Pancreas (tissue), 10 donors: ENCODE measurements at places on chromosomes 1 and 21. TPM values are rescaled to one million over a fixed set of nuclear protein-coding genes. Genes with fewer than 3 reads are reported as not detected.

GRCh38 chr1:67839826-67840225 is 6.6 kb upstream of the GNG12 start:
- H3K27me3 ChIP-seq, result no peaks in the 10 kb centered on the region
- H3K36me3 ChIP-seq, result no peaks in the 10 kb centered on the region
- no peak overlapping the region for H3K4me3 ChIP-seq
- no peak overlapping the region for H3K27ac ChIP-seq

GRCh38 chr1:58402444-58402843 is 144.1 kb downstream of the OMA1 start:
- H3K27ac ChIP-seq, result no peak overlapping the region
- no peaks in the 10 kb centered on the region for H3K36me3 ChIP-seq
- H3K4me1 ChIP-seq, result no peaks in the 10 kb centered on the region
- no peaks in the 10 kb centered on the region for H3K27me3 ChIP-seq

Gene AKT3
- polyA plus RNA-seq, result 8.9 TPM

Gene FCRL4
- polyA plus RNA-seq, result not detected

- H3K27ac ChIP-seq, result no peak overlapping the region
- no peaks in the 10 kb centered on the region for H3K27me3 ChIP-seq
- no peak overlapping the region for H3K4me3 ChIP-seq
- no peak for DNase-seq
- no peaks in the 10 kb centered on the region for H3K36me3 ChIP-seq
These were observed 24.6 kb downstream of the ANGPTL1 start for GRCh38 chr1:178846306-178846705.

DNA sequence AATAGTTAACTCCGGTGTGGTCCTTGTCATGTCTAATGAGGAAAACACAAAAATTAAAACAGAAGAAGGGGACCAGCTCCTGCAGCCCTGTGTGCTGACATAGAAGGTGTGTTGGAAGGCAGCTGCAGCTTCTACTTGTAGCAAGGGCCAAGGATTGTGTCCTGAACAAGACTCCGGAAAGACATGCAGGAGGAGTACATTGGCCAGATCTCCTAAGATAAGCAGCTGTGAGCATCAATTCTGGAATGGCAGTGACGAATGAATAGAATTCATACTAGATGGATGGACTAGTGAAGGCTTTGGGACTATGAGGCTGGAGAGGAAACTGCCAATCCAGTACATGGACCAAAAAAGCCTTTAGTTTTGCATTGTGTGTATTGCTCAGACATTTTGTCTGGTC is 19.3 kb downstream of the RPS6KA1 start:
- H3K27me3 ChIP-seq, result no peaks in the 10 kb centered on the region
- H3K36me3 ChIP-seq, result peaks cover 28% of the 10 kb centered on the region
- DNase-seq, result no peak

Gene OXCT2
- polyA plus RNA-seq, result 2.3 TPM

GRCh38 chr1:24914226-24915069 is 15.6 kb downstream of the RUNX3 start:
- H3K27me3 ChIP-seq, result no peaks in the 10 kb centered on the region
- no peaks in the 10 kb centered on the region for H3K4me1 ChIP-seq
- H3K4me3 ChIP-seq, result no peak overlapping the region
- no peaks in the 10 kb centered on the region for H3K36me3 ChIP-seq

DNA sequence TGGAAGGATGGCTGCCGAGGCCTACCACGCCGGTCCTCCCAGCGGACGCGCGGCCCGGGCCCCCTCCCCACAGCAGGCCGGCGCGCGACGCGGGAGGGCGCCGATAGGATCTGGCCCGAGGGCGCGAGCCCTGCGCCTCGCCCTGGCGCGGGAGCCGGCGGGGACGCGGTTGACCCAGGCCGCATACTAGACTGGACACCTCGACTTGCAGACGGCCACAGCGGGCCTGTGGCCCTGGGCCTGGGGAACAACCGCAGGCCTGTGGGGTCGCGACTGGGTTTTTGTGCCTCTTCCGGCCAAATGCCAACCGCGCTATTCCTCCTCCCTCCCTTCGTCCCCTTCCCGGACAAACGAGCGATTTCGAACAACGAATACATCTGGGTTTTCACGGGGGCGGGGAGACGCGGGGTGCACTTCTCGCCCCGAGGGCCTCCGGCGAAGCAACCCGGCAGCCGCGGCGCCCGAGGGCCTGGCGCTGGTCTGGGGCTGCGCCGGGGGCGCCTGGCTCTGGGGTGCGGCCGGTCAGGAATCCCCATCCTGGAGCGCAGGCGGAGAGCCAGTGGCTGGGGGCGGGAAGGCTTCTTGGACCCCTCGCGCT is 2.4 kb downstream of the NHLH2 start:
- H3K27me3 ChIP-seq, result no peaks in the 10 kb centered on the region
- H3K4me3 ChIP-seq, result no peak overlapping the region
- no peak overlapping the region for H3K27ac ChIP-seq
- peaks cover 13% of the 10 kb centered on the region for H3K4me1 ChIP-seq
- peak; percentile 63 for DNase-seq

DNA sequence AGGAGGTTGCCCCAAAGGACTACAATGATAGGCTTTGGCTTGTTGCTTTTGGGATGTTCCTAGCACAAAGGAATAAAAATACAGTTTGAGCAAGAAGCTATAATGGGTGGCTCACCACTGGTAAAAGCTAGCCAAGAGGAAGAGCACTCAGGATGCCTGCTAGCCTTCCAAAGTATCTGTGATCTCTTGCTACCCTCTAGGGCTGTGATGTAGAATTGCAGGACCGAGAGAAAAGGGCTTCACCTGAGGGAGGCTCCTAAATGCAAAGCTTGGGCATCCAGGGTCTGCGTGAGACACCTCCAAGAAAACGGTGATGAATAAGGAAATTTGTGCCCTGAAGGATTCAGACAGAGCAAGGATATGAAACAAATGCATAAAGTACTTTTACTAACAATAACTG is 17.7 kb downstream of the IVL start:
- no peak overlapping the region for H3K4me3 ChIP-seq
- H3K36me3 ChIP-seq, result no peaks in the 10 kb centered on the region
- no peak for DNase-seq
- H3K4me1 ChIP-seq, result no peaks in the 10 kb centered on the region
- H3K27ac ChIP-seq, result no peak overlapping the region
- no peaks in the 10 kb centered on the region for H3K27me3 ChIP-seq

Gene RNU1-2
- not detected for polyA plus RNA-seq

Gene RABIF
- polyA plus RNA-seq, result 2.2 TPM
